Omental fat pad (tissue), 4 donors: ENCODE measurements at places on chromosomes 12 and 14.

- no peak for DNase-seq
Measured at GRCh38 chr12:75863533-75863932, 168.0 kb downstream of the PHLDA1 start.

DNA sequence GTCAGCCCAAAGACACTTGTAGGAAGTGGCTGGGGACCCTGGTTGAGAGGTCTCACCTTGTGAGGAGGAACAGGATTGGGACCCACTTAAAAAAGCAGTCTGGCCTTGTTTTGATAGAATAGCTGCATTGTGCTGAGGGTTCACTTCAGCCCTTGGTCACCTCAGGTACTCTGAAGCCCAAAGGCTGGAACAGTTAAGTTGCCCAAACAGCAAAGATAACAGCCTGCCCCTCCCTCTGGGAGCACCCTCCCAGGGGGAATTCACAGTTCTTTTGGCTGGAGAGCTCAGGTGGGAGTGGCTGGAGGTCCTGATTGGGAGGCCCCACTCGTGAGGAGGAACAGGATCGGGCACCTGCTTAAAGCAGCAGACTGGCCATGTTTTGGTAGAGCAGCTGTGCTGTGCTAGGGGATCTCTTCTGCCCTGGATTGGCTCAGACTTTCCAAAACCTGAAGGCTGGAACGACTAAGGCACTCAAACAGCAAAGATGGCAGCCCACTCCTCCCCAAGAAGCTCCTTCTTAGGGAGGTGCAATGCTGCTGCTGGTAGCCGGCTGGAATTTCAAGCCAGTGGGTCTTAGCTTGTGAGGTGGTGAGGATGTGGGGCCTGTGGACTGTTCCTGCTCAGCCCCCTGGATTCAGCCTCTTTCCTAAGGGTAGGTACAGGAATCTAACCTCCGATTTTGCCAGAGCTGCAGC, 143.8 kb upstream of the SLC38A2 start:
- no peak for DNase-seq

DNA sequence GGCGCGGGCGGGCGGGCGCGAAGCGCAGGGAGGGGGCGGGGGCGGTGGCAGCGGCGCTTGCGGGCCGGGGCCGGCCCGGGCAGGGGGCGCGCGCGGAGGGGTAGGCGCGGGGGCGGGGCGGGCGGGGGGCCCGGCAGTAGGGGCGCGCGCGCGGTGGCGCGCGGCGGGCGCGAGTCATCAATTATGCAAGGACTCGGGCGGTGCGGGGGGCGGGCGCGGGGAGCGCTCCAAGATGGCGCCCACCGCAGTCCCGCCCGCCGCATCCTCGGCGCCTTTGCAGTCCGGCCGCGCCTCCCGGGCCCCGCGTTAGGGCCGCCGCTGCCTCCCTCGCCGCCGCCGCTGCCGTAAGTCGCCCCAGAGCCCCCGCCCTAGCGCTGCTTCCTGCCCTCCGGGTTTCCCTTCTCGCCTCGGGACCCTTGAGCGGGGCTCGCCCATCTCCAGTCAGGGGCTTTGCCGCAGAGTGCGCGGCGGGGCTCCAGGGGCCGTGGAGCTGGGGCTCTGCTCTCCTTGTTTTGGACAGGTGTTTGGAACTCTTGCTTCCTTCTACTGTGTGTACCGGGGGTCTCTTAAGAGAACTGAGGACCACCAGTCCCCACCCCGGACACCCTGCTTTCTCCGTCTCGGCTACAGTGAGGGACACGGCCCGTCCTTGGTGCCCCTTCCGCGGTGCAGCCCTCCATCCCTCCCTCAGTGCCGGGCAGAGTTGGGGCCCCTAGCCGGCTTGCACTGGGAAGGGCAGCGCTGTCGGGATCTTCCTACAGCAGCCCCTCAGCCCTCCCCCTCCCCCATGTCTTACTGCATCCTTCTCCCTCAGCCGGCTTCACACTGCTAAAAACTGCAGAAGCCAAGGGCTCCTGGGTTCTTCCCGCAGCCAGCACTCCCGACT, at the start of gene SCN8A:
Gene SCN8A, plus strand, starts transcription at position 218 of the 886 bp plus-strand sequence. CDS start 71,585 bp downstream, outside the sequence.
- no peak for DNase-seq

- no peak for DNase-seq
Measured at GRCh38 chr12:66603461-66603860, 75.4 kb downstream of the GRIP1 start.

GRCh38 chr12:22689876-22690275, 64.9 kb downstream of the ETNK1 start:
- DNase-seq: no peak

DNA sequence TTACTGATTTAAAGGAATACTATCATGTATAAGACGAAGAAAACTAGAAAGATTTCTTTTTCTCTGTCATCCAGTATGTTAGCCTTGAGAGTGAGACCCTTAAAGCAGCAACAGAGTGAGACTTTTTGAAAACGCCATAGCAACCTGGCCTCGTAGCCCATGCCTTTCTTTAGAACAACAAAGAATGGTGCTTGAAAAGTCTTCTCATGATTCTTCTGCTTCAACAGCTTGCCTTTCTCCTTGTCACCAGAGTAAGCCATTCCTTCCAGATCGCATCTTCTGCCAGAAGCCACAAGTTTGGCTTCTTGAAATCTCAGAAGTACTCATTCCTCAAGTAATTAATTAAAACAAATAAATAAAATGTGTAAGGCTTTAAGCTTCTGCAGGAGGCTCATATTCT, 109.3 kb downstream of the PDE3A start:
- DNase-seq: no peak

GRCh38 chr14:23237772-23238594, at the start of gene RNF212B:
TSS of gene RNF212B (plus strand) at chr14:23237936. CDS start at chr14:23240346, 2,410 bp downstream.
- DNase-seq: peak; percentile 90

DNA sequence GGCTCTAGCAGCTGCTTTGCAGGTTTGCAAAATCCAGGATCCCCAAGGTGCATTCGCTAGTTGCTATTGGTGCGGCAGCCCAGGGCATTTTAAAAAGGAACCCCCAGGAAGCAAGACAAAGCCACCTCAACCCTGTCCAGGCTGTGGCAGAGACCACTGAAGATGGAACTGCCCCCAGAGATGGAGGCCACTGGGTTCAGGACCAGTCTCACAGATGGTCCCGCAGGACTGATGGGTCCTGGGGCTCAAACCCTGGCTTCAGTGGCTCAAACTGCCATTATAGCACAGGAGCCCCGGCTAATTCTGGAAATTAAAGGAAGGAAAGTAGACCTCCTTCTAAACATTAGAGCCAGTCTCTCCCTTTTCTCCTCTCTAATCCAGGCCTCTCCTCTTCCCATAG, 79.8 kb upstream of the TSPAN11 start:
- DNase-seq: no peak

GRCh38 chr14:89618330-89618708, 201.3 kb upstream of the FOXN3 start:
- no peak for DNase-seq

GRCh38 chr12:100484183-100484886, 10.7 kb downstream of the NR1H4 start:
- DNase-seq: no peak

GRCh38 chr12:93466625-93467350, 526 bp upstream of the MRPL42 start:
- DNase-seq: no peak

DNA sequence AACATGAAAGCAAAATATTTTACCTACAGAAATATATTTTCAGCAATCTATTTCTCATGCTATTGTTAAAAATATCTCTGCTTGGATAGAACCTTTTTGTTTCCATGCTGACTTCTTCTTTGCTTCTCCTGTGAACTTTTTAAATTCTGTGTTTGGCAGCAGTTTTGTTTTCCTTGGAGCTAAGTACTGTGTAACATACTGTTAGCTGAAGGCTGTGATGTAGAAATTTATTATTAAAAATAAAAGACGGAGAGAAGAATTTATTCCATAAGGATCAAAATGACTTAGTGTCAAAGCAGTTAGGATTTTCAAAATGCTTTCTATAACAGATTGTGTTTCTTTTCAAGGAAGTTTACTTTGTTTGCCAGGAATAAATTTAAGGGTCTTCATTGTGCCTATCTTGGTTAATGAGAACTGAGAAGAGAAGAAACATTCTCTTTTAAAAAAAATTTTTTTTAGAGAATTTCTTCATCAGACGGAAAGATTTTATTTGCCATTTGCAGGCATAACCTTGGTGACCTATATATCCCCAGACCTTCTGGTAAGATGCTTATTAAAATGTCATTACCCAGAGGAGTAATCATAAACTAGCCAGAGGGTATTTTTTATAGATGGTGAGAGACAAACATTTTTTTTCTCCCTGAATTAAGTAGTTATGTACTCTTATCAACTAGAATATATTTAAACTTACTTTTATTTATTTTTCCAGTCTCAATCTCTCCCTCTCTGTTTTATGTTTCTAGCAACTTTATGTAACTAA, 147.1 kb upstream of the SLCO1C1 start:
- DNase-seq: no peak

- no peak for DNase-seq
Measured at GRCh38 chr12:123815968-123816367, 53.9 kb downstream of the DNAH10 start.

- no peak for DNase-seq
Measured at GRCh38 chr14:72715215-72715849, 178.6 kb downstream of the DPF3 start.

GRCh38 chr12:16606201-16606849, 363 bp upstream of the LMO3 start:
- no peak for DNase-seq

GRCh38 chr14:71411738-71412137, 504.5 kb downstream of the PCNX1 start:
- no peak for DNase-seq

DNA sequence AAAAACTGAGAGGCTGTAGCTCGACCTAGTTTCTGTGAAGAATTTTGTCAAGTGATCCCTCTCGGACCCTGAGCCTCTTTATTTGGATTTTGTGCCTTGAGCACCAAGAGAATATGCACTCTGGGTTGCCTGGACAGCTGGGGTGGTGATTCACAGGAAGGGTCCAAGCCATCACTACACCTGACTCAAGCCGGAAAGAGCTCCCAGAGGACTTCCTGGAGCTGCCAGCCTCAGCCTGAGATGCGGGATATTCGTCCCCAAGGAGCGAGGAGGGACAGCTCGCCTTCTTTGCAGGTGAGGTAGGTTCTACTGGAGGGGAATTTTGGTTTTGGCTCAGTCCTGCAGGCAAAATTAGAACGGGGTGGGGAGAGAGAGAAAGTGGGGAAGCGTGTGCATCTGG, 94.3 kb downstream of the GALNT8 start:
- DNase-seq: no peak
